ENCODE measurements at places on chromosomes 1 and 21.
A peak's percentile ranks its signal among the peaks of the same experiment; 100 is the strongest.

GRCh38 chr1:21162740-21163464 is 13.8 kb downstream of the EIF4G3 start:
- no peak for DNase-seq

- DNase-seq, result no peak
Measured at GRCh38 chr1:152535774-152536173, 21.5 kb downstream of the CRCT1 start.

DNA sequence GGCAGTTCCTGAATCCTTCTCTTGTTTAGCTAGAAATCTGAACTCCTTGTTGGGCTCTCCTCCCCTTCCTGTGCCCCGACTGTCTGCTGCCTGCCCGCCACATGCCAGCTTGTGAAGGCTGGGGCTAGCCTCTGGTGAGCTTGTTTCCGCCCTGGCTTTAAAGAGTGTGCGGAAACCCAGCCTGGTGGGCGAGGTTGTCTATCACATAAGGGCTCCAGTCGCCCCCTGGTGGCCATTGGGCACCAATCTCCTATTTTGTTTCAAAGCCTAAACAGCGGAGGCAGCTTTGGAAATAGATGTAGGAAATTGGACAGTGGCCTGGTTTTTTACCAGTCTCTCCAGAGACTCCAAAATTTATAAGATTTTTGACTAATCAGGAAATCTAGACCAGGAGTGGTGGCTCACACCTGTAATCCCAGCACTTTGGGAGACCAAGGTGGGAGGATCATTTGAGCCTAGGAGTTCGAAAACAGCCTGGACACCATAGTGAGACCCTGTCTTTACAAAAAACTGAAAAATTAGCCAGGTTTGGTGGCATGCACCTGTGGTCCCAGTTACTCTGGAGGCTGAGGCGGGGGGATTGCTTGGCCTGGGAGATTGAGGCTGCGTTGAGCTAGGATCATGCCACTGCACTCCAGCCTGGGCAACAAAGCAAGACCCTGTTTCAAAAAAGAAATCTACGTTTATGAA is 9.8 kb downstream of the ATP8B2 start:
- peak; percentile 62 for DNase-seq

- no peak for DNase-seq
Measured at GRCh38 chr1:159223004-159223403, 18.3 kb downstream of the ACKR1 start.

DNA sequence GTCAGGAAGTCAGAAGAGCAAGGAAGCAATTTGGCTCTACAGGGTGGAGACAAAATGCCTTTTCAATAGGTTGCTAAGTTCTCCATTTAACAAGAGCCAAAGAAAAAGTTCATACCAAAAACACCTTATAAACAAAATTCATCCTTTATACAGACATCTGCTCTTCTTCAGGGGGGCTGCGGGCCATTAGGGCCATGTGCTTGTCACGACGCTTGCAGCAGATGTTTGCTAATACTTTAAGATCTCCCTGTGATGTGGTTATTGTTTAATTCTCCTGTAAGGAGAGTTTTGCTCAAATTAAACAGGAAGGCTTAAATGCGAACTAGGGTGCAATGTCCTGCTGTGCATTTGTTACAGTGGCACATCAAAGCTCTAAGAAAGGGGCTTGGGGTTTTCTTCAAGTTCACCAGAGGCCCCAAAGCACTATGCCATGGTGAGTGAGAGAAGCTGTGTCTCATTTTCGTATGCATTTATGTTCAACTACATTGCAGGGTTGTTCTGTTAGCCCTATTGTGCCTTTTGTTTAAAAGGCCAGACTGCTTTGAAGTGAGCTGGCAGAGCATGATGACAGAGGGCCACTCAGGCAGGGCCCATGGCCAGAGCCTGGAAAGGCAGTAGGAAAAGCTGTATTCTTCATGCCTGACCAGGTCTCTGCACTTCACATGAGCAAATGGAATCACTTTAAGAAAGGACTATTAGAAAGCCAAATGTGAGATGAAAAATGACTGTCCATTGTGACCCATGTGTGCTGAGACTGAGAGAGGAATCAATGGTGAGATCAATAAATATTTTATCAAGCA is 24.8 kb upstream of the NTPCR start:
- no peak for DNase-seq

DNA sequence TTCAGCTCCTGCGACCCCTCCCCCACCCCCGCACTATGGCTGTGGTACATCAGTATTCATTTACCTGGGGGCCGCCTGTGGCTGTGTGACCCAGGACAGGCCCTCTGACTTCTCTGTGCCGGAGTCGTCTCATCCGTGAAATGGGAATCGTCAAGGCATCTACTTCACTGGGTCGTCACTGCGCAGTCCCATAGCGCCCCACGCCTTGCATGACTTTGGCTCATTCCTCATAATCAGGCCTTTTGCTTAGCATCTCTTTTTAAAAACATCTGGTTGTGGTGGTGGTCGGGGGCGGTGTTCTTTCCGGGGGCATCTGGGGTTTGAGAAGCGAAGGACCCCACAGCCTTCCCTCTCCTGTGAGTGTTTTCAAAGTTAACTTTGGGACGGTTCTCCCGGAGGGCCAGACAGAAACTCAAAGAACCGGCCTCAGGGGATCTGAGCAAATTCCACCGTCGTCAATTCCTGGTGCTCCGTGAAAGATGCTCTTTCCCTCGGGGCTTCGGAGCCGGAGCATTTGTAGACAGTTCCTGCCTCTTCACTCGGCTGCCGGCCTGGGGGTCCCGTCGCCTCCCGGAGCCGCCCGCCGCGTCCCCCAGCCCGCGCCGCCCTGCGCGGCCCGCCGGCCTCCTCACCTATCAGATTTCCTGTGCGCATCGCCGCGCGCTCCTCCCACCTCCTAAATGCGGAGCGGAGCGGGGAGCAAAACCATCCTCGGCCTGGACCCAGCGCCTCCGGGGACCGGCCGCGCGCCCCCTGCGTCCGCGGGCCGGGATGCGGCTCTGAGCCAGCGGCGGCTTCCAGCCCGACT is at the start of gene B3GALT5:
Gene B3GALT5 (plus strand): TSS at position 708 of the 808 bp plus-strand sequence. CDS start 47,620 bp downstream, outside the sequence.
- no peak for DNase-seq

DNA sequence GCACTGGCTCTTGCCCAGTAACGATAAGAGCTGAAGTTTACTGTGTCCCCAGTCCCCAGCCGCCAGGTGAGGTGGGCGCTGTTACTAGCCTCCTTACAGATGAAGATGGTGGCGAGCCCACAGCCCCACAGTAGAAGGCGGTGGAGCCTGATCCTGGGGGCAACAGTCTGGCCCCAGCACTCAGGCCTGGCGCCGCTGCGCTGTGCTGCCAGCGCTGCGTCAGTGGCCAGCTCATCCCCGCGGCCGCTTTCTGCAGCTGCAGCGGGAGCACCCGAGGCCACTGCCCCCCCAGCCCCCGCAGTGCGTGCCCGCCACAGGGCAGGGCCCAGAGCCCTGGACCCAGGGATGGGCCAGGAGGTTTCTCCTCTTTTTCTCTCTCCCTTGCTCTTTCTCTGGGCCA is 13.3 kb downstream of the H6PD start:
- no peak for DNase-seq

- no peak for DNase-seq
Measured at GRCh38 chr1:54464477-54465146, 58.4 kb upstream of the SSBP3 start.

GRCh38 chr1:178733972-178734371 is 8.9 kb downstream of the RALGPS2 start:
- DNase-seq, result no peak

- DNase-seq, result no peak
Measured at GRCh38 chr1:205948039-205948438, 4.8 kb upstream of the SLC26A9 start.

- peak; percentile 5 for DNase-seq
Measured at GRCh38 chr1:54883349-54884102, 3.5 kb downstream of the DHCR24 start.

GRCh38 chr1:214372092-214372491 is 91.1 kb downstream of the SMYD2 start:
- no peak for DNase-seq

DNA sequence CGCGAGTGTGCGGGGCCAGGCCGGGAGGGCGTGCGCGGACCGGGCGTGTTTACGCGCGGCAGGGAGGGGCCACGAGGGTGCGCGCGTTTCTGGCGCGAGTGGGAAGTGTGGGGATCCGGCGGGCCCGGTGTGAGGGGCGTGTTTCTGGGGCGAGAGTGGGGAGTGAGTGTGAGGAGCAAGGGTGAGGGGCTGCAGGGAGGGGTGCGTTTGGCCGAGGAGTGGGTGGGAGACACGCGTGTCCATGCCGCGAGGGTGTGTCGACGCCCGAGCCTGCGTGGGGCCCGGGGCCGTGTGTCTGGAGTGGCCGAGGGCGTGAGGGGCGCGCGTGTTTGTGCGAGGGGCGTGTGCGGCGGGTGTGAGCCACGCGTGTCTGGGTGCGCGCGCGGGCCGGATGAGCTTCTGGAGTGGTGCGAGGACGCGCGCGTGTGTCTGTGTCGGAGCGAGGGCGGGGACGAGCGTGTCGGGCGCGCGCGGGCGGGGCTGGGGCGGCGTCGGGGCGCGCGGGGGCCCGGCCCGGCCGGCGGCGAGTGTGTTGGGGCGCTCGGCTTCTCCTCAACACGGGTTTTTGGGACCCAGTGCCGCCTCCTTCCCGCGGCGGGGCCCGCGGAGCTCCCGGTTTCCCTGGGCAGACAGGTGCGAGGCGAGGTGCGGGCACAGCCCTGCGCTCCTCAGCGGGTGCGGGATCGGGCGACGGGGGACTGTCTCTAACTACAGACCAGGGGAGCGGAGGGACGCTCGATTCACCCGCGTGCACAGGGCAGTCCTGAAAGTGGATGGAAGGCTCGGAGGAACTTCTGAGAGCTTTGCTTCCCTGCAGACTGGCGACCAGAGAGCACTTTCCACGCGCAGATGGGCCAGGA is 65.8 kb upstream of the VAMP3 start:
- DNase-seq, result no peak

DNA sequence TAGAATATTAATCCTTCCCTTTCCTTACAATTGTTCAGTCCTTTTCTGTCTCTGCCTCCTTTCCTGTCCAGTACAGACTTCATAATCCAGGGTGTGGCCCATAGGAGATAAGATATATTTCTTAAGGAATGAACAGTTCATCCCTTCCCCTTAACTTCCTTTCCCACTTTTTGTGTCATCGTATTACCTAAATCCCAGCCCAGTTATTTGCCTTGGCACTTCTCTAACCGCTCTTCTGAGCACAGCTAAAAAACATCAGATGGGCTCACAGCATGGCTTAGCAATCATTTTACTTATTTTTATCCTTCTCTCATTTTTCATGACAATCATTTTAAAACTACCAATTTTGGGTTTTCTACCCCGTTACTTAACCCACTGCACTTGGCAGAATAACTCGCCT is 39.6 kb downstream of the F3 start:
- no peak for DNase-seq

- DNase-seq, result no peak
Measured at GRCh38 chr1:77542813-77543420, 139.5 kb downstream of the ZZZ3 start.

GRCh38 chr1:81569761-81570160 is 231.0 kb upstream of the ADGRL2 start:
- DNase-seq, result no peak

DNA sequence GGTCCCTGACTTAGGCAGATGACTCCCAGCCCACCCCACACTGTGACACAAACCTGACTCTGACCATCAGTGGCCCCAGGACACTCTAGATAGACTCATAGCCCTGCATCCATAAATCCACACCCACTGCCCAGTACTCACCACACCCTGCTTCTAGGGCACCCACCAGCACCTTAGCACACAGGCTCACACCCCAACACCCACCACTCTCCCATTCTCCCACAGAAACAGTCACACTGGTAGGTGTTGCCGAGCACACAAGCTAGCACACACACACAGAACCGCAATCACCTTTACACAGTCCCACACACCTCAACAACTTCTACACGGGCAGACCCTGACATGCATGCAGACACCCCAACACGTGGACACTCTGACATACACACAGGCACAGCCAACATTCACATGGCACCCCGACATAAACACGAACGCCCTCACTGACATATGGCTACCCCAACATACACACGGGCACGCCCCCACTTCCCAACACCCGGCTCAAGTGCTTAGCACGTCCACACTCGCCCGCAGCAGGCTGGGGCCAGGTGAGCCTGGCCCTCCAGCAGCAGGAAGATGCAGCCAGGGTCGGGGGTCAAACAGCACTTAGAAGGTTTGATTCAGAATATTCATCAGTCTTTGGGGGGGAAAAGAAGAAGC is 105.5 kb upstream of the TARDBP start:
- no peak for DNase-seq

DNA sequence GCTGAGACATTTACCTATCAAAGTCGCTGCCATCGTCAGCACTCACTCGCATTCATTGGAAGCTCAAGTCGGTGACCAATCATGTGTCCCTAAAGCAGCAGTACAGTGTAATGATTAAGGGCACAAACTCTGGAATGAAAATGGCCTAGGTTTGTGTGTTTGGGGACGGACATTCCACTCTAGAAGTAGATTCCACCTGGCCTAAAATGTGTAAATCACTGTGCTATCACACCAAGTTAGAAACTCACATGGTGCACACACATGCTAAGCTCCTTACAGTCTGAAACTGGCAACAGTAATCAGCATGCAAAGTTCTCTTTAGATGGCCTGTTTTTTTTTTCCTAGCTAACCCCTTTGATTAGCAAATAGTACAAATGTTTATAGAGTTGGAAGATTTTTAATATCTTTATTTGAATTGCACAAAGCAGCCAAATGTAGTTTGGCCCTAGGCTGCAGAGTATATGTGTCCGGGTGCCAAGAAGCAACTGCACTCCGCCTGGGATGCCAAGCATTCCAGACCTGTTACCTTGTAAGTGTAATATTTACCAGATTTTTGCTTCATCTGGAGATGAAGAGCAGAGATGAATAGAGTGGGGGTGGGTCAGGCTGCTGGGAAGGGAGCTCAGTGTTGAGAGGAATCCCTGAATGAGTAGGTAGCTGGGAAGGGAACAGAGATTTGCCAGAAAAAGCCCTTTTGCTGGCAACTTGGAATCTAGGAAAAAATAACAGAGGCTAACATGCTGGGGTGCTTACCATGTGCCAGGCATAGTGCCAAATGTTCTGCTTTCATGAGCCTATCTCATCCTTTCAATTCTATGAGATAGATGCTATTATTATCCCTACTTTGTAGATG is 35.2 kb downstream of the TGFB2 start:
- DNase-seq, result peak; percentile 82

GRCh38 chr1:245988393-245989078 is 518.5 kb downstream of the SMYD3 start:
- no peak for DNase-seq

DNA sequence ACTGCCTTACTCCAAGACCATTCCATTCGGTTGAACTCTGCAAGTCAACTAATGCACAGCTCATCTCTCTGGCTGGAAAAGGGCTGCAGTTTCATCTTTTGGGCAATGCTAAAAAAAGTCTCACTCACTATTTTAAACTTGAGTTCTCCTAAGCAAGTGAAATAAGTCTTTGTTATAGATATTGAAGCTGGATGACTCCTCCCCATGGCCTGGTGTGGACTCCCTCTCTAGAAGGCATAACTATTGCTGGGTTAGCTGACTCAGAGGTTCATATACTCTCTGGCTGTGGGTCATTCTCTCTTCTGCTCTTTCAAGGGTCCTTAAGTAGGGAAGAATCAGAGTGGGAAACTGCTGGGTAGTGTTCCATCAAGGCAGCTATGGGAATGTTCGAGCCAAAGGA is 88.0 kb downstream of the XCL2 start:
- no peak for DNase-seq

DNA sequence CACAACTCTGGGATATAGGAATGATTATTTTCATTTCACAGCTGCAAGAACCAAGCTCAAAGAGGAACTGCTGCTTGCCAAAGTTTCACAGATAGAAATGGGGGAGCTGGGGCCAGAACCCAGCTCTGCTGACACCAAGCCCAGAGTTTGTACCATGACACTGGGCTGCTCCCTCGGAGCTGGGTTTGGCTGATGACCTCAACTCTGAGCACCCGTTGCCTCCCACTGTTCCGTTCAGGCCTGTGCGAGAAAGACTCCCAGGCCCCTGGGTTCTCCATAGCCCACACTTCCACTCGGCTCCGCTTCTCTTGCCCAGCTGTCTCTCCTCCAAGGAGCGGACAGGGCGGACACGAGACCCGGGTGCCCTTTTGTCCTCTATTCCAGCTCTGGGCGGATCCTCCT is 55.2 kb downstream of the NGF start:
- DNase-seq, result no peak

Data from fibroblast of skin of left quadriceps (primary cell).